ENCODE measurements at places on chromosomes 1 and 21.

DNA sequence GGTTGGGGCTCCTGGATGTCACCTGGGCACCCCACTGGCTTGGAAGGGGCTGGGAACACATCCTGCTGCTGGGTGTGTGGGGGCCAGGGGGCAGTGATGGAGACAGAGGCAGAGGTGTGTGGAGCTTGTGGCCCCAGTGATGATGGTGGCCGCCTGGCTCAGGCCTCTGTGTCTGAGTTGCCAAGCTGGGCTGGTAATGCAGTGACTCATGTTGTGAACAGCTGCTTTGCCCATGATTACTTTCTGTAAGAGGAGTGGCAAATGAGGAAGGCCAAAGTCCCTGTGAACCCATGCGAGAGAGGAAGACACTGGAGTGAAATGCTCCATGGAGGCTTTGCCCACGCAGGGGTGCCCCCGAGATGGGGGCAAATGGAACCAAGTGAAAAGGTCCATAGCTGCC lies 86.8 kb downstream of the KCNJ6 start:
- no peak for DNase-seq

- no peak for DNase-seq
Observed at GRCh38 chr1:241639623-241640148, 483 bp downstream of the CHML start.

- DNase-seq: no peak
Observed at GRCh38 chr21:29343519-29343918, 44.8 kb downstream of the BACH1 start.

DNA sequence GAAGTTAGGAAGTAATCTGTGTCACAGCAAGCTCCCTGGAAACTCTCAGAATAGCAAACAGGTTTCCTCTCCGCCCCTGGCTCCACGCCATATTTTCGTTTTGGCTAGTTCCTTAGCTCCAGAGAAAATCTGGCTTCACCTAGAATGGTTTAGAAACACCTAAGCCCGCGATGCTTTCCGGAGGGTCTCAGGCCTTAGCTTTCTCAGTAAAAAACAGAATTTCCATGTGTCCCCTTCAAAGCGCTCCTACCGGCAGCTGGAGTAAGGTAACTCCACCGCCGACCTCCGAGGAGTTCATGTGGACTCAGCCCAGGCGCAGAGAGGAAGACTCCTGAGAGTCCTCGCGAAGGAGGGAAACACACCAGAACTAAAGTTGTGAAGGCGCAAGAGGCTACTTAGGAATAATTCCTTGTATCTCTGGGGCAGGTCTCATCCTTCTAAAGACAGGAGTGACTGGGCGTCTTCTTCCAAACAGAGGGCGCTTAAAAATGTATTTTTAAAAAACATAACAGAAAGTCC lies 406 bp downstream of the KIAA0040 start:
- no peak for DNase-seq

DNA sequence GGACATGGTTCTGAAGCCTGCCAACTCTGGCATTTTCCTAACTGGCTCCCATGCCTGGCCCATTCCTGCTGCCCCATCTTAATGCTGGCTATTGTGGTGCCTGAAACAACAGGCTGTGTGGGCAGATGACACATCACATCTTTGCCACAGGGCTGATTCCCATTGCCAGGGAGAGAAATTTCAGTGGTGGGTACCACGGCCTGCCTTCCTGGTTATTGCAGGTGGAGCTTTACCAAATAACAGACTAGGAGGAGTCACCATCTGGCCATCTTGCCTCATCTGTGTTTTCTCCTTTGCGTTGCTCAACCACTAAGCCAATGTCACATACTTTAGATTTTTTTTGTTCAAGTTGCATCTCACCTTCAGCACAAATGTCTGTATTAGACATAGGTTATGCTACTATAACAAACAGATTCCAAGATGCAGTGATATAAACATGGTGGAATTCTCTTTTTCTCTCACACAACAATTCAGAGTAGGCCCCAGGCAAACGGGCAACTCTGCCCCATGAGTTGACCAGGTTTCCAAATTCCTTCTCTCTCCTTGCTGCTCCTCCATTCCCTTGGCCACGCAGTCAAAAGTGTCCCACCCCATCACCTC lies 14.1 kb downstream of the CDA start:
- no peak for DNase-seq

- no peak for DNase-seq
Observed at GRCh38 chr21:14454016-14455009, 71.4 kb upstream of the HSPA13 start.

DNA sequence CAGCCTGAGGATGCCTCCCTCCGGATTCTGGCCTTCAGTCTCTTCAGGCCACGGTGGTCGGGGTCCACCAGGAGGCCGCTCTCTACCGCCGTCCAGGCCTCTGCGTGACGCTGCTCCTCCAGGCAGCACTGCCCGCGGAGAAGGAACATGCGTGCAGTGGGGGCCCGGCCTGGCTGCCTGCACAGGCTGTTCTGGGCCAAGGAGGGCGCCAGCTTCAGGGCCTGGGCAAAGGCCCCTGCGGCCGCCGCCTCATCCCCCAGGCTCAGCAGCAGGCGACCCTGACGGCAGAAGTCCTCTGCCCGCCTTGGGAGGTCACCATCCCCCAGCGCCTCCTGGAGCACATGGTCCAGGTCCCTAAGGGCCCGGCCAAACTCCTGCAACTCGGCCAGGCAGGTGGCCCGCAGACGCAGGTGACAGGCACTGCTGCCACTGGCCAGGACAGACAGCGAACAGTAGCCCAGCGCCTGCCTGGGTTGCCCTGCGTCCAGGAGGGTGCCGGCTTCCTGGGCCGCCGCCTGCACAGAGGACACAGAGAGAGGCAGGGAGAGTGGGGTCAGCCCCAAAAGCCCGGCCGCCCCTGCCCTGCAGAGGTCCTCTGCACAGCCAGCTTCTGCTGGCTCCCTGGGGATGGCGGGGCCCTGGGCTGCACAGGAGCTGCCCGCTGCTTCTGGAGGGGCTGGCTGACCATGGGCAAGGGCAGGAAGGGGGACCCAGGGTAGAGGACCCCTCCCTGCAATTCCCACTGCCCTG lies 8.7 kb upstream of the MMEL1 start:
- no peak for DNase-seq

- DNase-seq: no peak
Observed at GRCh38 chr1:196400478-196401451, 207.5 kb downstream of the KCNT2 start.

DNA sequence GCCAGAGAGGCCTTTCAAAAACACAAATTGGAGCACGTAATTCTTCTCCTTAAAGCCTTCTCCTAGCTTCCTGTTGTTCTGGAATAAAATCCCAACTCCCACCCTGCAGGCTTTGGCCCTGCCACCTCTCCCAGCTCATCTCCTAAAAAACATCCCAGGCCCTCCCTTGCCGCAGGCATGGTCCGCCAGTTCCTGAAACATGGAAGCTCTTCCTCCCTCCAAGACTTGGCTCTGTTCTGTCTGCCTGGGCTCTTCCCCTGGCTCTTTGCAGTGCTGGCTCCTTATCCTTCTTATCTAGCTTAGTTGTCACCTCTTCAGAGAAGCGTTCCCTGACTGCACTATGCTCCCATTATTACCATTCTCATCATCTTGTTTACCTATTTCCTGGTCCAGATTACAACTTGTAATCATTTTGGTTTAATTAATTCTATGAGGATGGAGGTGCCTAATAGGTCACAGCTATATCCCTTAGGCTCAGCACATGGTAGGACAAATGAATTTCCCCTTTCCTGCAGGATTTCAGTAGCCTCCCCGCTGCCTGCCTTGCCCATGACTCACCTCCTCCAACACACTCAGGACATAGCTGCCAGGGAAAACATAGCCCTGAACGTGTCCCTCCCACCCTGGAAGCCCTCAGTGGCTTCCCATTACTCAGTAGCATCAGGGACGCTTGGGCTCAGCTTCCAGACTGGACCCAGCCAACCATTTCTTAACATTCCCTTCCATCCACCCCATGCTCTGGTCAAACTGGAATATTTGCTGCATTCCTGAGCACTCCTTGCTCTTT lies 15.7 kb upstream of the IGSF21 start:
- no peak for DNase-seq

- DNase-seq: no peak
Observed at GRCh38 chr1:3783651-3784474, 11.3 kb downstream of the SMIM1 start.

GRCh38 chr21:33212159-33212851 lies 17.4 kb upstream of the IFNAR2 start:
- no peak for DNase-seq

- no peak for DNase-seq
Observed at GRCh38 chr1:6424619-6425593, at the start of gene ESPN. TSS of gene ESPN (plus strand) at chr1:6424776. CDS start at chr1:6424956, 180 bp downstream.

DNA sequence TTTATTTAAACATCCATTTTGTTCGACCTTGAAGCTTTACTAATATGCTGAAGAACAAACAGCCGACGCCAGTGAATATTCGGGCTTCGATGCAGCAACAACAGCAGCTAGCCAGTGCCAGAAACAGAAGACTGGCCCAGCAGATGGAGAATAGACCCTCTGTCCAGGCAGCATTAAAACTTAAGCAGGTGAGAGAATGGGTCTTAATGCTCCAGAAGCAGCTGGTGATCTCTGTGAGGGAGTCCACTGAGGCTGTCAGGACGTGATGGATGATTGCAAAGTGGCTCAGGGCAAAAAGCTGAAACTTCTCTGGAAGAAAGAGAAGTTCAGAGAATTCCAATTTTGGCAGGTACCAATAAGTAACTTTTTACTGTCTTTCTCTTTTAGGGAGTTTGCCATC lies 4.4 kb downstream of the CHTOP start:
- DNase-seq: no peak

DNA sequence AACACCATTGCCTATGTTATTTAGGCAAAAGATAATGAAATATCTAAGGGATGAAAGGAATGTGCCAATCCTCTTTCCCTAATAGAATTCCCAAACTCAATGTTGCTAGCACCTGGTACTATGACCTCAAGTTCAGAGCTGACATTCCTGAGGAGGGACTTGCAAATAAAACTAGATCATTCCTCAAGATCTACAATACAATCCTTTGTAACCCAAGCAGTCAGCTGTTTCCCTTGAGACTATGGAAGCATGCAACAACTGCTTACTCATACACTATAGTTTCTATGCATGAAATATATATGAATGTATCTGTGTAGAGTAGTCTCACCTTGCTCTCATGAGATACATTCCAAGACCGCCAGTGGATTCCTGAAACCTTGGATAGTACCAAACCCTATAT lies 65.0 kb downstream of the ABL2 start:
- DNase-seq: no peak

DNA sequence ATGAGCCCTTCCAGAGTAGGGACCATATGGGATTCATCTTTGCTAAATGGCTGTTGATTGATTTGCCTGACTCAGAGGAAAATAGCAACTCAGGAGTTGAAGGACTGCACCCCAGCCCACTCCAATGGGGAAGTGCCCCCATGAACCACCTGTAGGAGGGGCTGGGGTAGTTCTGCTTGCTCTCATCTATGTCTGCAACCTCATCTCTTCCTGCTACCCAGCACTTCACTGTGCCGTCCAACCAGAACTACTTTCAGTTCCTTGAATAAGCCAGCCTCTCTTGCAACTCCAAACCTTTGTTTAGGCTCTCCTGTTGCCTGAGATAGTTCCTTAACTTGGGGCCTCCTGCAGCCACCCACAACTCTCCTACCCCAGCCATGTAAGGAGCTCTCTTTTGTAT lies 26.6 kb downstream of the BEND5 start:
- DNase-seq: no peak

DNA sequence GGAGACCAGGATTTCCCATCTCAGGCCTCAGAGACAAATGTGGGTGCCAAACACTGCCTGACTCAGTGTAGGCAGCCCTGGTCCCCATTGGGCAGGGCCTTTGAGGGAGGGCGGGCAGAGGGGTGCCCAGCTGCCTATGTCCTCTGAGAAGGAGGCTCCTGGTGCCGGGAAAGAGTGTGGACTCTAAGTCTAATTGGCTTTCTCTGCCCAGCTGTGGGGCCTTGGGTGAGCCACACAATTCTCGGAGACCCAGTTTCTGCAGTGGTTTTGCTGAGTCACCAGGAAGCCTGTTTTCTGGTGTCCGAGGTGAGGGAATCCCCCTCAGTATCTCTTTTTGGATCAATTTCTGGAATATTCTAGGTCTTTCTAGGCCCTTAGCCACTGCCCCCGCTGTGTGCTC lies 35.3 kb upstream of the ACTL8 start:
- DNase-seq: no peak

- peak; percentile 39 for DNase-seq
Observed at GRCh38 chr1:109793486-109794318, 30.0 kb upstream of the EPS8L3 start.

DNA sequence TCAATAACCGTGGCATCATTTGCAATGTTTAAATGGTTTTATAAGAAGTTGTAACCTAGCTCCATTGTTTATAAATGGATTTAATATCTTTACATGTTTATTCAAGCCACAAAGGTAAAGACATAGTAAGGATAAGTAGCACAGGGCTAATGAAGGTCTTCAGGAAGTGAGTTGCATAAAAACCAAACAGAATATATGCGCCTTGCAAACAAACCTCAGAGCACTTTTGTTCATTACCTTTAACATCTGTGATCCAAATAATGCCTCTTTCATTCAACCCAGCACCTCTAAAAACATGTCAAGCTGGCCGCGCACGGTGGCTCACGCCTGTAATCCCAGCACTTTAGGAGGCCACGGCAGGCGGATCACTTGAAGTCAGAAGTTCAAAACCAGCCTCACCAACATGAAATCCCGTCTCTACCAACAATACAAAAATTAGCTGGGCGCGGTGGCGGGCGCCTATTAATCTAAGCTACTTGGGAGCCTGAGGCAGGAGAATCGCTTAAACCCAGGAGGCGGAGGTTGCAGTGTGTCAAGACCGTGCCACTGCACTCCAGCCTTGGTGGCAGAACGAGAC lies 25.3 kb downstream of the BRINP3 start:
- DNase-seq: no peak

GRCh38 chr1:187862506-187862905 lies 1033.8 kb downstream of the PLA2G4A start:
- no peak for DNase-seq
